Large intestine (tissue), 12 donors: ENCODE measurements at places on chromosomes 4 and X.

- DNase-seq: no peak
Measured at GRCh38 chr4:183637461-183637860, 21.5 kb downstream of the RWDD4 start.

DNA sequence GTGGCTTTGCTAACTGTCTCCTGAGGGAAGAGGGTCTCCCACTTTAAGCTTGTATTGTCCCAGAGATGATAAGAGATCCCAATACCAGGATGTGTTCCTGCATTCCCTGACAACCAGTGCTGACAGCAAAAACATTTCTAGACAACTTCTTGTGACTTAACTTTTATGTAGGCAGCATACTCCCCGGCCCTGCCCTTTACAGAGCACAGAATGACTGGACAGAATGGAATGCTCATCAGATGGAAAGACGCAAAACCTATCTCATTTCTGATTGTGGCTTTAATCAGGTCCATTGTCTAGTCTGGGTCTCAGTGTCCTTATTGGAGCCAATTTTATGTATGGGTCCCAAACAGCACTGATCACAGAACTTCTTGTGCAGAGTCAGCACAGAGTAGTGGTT, 18.2 kb upstream of the PLAC1 start:
- no peak for DNase-seq

DNA sequence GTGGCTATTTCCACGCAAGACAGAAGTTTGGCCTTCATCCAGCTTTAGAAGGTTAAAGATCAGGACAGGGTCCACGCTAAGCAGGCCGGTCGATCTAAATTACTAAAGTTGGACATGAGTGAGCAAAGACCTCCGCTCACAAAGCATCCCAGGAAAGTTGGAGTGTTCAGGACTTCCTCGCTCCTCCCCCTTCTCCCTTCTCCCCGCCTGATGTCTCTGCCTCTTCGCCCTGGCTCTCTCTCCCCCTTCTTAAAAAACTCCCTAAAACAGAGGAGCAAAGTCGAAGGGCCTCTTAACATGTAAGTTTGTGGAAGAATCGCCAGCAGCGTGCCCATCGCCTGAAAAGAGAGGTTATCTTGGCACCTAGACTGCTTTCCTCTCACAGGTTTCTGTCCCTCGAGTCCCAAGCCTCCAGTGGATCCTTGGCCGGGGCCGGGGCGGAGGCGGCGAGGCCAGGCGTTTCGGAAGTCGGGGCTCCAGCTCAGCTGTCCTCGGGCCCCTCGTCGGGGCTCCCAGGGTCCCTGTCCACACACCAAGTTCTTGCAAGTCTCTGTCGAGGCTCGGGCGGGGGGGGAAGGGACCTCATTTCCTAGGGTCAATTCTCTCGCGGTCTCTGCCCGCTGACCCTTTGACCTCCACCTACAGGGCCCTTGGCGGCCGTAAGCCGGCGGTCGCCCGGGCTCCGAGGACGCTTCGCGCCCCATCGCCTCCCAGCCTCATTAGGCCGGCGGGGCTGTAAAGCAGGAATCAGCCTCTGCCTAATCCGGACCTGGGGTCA, 7.6 kb downstream of the ZIC3 start:
- DNase-seq: no peak

GRCh38 chr4:176864238-176864637, 71.5 kb upstream of the VEGFC start:
- DNase-seq: no peak

DNA sequence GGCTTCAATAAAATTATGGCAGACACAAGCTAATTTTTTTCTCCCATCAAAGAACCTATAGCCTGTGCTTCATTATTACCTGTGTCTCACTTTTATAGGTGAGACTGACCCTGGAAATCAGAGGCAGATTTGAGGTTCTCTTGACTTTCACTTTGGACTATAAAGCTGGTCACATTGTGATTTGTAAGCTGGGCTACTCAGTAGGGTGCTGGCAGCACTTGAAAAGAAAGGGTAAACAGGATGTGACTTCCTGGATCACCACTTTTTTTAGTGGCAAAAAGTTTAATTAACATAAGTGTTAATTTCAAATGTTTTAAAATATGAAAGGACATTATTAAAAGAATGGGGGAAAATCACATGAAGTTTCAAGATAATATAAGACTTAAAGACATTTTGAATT, 50.6 kb upstream of the GATB start:
- no peak for DNase-seq

GRCh38 chr4:126271292-126271691, 956.5 kb downstream of the FAT4 start:
- no peak for DNase-seq

DNA sequence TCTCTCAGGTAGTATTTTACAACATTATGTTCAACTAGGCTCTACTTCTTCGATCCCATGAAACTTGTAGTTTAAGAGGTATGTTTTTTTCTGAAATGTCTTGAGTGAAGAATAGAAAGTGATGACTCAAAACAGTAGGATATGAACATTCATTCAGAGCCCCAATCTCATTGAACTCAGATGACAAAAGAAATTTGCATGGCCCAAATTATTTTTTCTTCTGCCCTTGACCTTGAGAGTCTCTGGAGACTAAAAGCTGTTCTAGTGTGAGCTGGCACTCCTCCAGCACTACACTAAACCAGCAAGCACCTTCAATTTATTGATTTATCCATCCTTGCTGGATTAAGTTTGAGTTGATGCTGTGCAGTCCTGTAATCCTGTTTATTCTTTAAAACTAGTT, 4.0 kb downstream of the DCLK2 start:
- DNase-seq: no peak

DNA sequence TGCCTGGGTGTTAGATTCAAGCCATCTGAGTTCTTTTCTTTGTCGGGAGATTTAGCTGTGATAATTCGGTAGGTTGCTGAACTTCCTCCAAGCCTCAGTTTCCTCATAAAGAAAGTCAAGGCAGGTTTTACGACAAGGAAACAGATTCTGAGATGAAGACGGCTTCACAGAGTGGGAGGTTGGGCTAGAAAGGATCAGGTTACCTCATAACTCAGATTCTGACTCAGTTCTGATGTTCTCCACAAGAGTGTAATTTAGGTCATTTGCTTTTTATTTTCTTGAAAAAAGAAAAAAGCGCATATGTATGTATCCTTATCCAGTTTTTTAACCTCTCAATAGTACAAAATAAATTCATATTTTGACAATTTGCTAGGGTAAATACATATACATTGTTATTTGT, 47.2 kb upstream of the ELOVL6 start:
- no peak for DNase-seq

DNA sequence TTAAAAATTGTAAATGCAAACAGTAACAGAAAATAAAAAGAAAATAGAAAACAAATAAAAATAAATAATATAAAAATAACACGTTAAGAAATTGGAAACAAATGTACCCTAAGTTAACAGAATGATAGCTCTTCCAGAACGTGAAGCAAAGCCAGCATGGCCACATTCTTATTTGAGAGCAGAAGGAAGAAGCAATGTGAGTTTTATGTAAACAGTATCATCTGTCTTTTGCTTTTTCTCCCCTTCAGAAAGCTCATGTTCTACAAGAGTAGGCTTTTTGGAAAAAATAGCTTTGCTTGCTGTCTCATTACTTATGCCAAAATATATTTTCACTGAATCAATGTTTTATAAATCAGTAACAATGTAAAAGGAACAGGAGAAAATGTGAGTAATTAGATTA, 18.7 kb downstream of the NPY2R start:
- DNase-seq: no peak

DNA sequence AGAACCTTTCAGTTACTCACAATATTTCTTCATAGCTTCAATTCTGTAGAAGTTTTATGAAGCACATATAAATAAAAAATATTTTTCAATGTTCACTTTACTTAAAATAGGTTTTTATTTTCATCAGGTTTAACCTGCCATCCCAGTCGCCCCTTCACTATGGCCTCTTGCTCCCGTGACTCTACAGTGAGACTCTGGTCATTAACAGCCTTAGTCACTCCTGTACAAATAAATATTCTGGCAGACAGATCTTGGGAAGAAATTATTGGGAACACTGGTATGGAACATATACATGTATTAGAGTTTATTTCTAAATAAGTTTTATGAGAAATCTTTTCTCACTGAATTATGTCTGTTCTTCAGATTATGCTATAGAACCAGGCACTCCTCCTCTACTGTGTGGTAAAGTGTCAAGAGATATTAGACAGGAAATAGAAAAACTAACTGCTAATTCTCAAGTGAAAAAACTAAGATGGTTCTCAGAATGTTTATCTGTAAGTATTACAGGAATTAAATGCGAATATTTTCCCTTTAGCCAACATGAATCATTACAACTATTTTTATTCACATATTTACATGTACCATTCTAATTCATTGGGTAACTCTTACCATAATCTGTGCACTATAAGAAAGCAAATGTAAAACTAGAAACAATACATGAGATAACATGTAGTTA, 45.6 kb downstream of the SPATA4 start:
- no peak for DNase-seq

DNA sequence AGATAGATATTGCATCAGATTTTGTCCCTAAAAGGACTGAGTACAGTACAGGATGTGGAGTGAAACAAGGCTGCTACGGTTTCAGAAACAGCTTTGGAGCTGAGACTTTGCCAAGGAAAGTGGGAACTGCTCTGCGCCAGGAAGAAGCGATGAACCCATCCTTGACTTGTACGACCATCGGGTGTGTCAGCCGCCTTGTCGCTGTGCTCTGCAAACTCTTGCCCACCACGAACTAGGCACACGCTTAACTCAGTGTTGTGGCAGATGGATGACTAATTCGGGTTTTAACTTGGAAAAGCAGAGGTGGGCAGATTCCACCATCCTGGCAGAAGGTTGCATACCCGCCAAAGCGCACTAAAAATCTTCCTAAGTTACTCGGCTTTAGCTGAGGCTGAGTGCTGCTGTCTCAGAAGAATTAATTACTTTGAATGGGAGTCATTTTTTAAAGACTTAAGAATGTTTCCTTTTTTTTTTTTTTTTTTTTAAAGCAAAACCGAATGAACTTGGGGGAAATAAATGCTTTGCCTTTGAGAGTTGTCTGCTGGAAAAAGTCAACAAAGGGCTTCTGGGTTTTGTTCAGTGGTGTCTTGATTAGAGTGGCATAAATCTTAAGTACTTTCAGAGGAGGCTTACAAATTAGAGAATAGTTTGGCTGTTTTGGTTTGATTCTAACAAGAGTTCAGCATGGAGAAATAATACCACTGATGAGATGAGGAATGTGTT, 69.5 kb downstream of the SHROOM2 start:
- DNase-seq: no peak

- DNase-seq: no peak
Measured at GRCh38 chr4:8439914-8440491, 520 bp downstream of the ACOX3 start.

DNA sequence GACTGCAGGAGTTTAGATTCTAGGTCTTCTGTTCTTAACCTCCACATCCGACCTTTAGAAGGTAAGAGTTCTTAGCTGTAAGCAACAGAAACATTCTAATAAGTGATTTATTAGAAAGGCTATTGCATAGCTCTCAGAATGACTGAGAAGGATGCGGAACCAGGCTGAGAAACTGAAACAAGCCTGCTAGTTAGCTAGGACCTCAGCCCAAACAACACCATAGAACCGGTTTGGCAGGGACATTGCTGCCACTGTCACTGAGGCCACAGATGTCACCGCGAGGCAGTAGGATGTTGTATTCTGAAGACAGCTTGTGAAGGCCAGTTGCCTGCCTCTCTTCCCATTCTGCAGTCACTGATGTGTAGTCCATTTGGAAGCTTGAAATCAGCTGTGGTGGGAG, 160.0 kb upstream of the ARX start:
- DNase-seq: no peak

GRCh38 chr4:138392751-138393308, 150.7 kb upstream of the SLC7A11 start:
- DNase-seq: no peak

DNA sequence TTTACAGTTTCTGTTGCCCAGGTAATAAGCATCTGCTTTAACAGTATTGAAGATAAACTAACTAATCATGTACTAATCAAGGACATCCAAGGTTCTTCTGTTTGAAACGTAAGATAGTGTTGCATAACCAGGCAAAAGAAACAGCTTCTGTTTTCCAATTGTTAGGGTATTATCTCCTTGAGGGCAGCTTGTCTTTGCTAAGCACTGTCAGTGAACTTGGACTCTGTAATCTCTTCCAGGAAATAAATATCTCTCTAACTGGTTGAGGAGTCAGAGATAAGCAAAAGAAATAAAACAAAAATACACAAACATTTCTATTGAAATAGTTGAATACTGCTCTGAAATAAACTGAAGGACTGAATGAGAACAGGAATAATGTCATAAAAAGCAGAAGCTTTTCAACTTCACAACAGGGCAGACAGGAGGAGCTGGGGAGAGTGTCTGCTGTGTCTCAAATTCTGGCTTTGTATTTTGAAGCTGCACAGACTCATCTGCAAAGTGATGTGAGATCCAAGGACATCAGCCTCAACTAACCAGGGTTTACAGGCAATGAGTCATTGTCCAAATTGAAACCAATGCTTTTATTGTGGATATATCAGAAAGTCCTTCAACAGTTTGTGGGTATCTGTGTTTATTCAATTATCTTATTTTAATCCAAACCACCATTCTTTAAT, 1253.0 kb upstream of the PCDH7 start:
- no peak for DNase-seq

- DNase-seq: no peak
Measured at GRCh38 chr4:100054071-100054470, 104.0 kb upstream of the H2AZ1 start.

DNA sequence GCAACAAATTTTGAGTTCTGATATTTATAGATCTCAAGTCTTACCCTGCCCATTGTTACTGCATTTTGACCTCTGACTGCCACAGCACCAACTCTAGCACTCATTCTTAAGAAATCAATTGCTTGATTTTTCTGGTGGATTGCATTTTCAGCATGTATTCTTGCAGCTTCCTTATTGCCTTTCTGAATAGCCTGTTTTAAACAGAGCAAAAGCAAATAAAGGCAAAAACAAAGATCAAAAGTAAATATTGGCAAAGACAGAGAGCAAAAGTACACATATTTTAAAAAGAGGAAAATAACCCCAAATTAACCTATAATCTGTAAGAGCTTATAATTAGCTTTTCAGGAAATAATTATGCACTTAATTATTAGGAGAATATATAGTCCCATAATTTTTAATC, 129.4 kb upstream of the TENT5D start:
- DNase-seq: peak; percentile 1

- no peak for DNase-seq
Measured at GRCh38 chrX:110218591-110218990, 99.3 kb downstream of the AMMECR1 start.

DNA sequence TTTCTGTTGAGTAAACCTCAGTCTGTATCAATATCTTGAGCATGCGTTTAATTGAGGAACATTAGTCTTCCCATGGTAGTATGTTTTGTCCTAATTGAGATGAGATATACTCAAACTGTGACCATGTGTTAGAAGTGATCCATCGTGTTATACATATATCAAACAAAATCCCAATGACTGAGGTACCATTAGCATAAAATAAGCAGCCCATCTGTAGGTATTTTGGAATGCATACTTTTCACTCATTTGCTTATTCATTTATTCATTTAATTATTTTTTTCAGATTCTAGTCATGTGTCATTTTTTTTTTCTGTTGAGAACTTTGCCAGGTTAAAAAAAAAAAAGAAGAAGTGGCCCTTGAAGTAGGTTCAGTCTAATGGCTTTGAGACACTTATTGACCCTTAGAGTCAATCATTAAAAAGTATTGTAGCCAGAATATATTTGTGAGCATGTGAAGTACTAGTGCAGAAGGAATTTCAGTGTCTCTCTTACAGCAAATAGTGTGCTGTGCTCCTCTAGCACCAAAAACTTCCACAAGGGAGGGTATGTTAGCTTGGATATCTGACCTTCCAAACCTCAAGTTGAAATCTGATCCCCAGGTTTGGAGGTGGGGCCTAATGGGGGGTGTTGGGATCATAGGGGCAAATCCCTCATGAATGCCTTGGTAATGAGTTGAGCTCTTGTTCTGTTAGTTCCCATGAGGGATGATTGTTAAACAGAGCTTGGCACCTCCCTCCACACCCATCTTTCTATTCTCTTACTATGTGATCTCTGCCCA, 130.8 kb upstream of the NPY2R start:
- no peak for DNase-seq
